Hematopoietic multipotent progenitor cell (in vitro differentiated cells): ENCODE measurements at places on chromosomes 16 and 17. TPM values are rescaled to one million over a fixed set of nuclear protein-coding genes. Genes with fewer than 3 reads are reported as not detected.

DNA sequence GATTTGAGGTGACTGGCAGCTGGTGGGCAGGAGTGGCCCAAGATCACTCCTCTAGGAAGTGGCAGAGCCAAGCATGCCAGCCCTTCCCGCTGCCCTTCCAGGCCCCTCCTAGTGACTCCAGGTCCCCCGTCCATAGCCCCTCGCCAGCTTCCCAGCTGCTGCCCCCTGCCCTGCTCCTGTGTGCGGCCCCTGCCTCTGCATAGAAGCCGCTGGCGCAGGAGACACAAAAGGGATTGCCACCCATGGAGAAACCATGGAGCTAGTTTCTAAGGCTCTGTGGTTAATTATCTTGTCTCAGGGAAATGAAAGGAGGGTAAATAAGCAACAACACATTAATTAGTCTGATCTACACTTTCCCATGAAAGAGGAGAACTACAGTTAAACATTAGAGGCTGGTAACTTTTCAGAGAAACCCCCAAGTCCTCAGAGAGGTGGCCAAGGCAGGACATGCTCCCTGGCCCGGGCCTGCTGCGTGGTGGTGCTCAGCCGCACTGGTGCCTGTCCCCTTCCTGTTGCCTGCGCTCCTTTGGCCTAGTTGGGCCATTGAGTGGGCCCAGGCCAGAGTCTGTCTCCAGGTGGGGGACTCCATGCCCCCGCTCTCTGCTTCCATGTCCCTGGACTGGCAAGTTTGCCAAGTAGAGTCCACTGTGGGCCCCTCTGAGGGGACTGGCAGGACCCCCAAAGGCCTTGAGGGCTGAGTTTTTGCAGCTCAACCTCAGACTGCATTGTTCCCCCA, 65.2 kb downstream of the PRMT7 start:
- no peak for DNase-seq

GRCh38 chr16:61042737-61043136, 993.5 kb downstream of the CDH8 start:
- no peak for DNase-seq

GRCh38 chr17:52517176-52517575, 358.7 kb upstream of the CA10 start:
- no peak for DNase-seq

DNA sequence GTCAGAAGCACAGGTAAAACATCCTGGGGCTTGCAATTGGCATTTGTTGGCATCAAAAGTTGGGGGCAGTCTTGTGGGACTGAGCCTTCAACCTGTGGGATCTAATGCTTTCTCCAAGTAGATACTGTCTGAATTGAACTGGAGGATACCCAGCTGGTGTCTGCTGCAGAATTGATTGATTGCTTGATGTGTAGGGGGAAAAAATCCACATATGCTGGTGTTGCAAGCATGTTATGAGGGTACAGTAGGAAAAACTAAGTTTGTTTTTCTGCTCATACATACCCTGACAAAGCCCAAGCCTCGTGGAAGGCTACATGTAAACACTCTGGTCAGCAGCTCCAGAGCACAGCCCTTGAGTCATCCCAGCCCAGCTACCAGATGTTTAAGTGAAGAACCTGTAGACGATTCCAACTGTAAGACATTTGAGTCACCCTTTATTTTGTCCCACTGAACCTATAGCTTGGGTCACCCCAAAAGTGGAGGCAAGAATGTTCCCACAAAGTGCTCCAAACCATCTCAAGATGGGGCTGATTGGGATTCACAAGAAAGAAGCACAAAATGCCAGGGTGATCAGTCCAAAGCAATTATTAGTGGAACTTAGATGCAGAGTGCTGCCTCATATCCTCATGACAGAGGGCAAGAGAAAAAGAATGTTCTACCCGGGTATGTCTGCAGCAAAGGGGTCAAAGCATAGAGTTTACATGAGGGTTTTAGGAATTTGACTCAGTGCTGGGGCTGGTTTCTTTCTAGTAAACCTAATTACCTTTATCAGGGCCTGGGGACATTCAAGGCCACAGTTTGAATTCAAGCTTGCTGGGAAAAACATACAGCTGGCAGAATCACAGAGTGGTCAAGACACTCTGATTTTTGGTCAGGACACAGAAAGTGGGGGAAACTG, 9.6 kb upstream of the APPBP2 start:
- no peak for DNase-seq

DNA sequence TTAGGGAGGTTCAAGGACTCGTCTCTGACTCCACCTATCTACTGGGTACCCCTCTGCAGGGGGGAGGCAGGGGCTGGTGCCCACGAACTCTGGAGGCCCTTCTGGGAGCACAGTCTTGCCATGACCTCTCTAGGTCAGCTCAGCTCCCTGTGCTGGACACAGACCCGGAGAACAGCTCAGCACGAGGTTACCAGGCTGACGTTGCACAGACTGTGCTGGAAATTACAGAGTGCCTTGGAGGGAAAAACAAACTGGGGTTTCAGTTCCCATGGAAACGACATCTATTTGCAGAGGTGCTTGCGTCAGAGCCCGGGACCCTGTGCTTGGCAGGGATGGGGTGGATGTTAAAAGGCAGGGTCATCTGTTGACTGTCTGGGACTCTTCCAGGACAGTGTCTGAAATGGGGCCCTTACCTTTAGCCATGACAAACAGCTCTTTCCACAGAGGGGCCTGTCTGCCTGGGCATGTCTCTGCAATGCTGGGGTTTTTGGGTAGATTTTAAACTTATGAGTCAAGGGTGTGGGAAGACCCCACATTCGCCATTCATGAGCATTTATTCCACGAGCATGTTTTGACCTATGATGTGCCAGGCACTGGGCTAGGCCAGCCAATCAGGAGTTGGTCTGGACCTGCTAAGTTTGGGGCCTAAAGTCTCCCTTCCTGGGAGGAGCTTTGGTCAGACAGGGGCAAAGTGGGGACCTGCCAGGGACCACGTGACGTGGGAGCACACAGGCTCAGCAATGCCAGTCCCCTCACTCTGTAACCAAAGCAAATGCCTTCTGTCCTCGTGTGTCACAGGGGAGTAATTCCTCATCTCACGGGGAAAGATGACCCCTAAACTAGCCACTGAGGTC, 22.5 kb downstream of the CCR7 start:
- DNase-seq: no peak

DNA sequence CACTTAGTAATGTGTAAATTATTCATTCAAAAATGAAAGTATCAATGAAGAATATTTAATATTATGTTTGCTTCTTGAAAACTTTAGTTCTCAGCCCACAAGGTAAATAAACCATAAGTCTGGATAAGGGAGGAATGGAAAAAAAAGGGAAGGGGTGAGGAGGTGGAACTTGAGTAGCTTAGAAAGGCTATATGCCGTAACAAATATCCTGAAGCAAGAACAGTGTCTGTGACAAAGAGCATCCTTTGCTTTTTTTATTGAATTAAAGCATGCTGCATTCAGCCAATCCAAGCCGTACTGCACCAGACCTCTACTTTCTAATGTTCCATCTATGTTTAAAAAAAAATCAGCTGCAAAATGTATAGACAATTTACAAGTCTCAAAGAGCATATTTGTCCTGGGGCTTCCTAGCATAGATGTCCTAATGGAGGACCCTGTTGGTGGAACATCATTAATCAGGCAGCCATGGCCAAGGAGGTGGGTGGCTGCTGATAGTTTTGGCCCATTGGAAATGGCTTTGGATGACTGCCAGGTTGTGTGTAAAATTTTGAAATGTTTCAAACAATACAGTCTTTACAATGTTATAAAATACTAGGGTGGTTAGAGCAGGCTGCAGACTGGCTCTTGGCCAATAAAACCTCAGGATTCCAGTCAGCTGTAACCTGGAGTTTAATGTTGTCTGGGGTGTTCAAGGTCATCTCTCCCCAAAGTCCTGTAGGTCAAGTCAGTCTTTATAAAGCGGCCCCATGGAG, 895.8 kb upstream of the SOX9 start:
- DNase-seq: no peak

The KRT9 gene
- not detected for total RNA-seq

GRCh38 chr17:5418858-5419355, 555 bp downstream of the NUP88 start:
- DNase-seq: peak; percentile 68

DNA sequence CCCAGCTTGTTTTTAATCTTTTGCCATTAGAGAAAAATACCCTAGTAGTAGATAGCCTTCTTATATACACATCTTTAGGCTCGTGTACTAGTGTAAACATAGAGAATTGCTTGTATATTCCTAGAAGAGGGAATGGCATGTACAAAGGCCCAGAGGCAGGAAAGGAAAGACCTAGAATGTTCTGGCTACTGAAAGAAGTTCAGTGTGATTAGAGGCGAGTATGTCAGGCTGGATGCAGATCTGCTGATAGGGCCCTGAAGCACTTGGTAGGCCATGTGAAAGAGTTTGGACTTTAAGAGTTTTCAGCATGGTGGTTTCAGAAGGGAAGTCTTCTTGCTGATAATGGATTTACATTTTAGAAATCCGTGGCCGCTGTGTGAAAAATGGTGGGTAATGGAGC, 17.4 kb downstream of the CTCF start:
- no peak for DNase-seq

The LLGL2 gene
- 42.5 TPM for total RNA-seq

DNA sequence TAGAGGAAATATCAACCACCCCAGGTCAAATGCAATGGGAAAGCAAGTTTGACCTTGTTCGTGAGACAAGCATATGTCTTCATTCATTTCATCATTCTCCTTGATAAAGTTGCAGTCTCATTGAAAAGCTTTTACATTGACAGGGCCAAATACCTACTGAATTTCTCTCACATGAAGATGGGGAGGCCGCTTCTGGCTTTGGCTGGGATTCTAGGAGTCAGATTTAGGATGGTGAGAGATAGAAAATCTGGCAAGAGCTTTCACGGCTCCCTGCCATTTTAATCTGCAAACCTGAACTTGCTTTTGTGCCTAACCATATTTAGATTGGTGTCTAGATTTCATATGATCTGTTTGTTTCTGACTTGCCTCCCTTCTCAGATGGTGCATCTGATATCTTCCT, 88.0 kb downstream of the TMEM100 start:
- no peak for DNase-seq

GRCh38 chr16:2790631-2791030, 3.3 kb upstream of the PRSS33 start:
- no peak for DNase-seq

- DNase-seq: no peak
These were observed 8.9 kb downstream of the GEMIN4 start for GRCh38 chr17:743139-743538.

DNA sequence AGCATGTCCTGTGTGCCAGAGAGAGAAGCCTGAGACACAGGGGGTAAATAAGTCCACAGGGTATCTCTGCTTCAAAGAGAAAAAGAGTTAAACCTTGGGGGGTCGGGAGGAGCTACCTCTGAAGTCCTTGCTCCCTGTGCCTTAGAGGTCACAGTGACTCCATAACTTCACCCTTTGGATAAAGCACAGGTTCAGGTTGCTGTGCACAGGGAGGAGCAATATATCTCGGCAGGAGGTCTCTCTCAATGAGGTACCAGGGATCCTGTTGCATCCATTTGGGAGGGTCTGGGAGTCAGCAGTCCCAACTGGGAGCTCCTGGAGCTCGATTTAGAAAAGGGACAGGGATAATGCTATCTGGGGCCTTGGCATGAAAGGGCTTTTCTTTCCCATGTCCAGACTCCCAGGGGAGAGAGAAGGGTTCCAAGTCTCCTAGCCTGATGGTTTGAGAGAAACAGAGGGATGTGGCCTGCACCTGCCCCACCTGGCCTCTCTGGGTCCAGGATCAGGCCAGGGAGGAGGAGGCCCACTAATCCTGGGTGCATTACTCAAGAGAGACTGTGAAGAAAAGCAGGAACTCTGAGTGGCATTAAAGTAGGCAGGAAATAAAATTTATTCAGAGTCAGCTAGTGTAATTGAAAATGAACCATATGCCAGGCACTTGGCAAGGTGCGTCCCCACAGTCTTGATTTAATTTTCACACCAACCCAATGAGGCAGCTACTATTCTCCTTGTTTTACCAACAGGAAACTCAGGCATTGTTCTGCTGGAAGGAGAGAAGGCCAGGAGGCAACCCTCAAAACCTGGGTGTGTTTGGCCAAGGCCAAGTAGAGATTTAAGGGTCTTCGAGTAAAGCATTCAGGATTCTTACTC, 40.7 kb downstream of the CUEDC1 start:
- DNase-seq: no peak

DNA sequence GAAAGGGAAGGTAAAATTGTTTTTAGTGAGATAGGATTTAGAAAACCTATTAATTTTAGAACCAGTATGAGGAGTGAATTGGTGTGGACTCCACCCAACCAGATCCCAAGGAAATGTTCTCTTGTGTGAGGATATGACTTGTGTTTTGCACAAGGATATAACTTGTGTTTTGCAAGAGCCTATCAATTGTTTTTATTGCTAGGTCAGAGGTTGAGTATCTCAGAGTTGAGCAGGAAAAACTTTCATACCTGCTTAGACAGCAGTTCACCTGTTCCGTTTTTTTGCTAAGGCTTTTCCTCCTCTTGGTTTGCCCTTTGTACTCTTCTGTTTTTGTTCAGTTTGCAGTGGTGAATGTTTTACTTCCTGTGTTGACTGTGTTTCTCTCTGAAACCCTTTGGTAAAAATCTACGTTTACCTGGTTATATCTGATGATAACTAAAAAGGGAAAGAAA, 5.1 kb downstream of the NBR1 start:
- DNase-seq: no peak

DNA sequence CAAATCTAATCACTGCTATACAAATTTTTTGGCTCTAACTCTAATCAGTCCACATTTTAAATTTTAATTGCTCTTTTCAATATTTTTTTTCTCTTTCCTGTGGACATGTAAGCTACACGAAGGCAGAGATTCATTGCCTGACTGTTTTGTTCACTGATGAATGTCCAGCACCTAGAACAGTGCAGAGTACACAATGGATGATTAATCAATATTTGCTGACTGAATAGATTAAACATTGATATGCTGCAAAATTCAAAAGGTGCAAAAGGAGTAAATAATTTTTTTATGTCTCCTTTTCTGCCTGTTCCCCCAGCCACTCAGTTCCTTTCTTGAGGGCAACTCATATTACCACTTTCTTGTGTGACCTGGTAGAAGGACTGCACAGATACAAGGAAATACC, 32.8 kb downstream of the SCNN1B start:
- no peak for DNase-seq

DNA sequence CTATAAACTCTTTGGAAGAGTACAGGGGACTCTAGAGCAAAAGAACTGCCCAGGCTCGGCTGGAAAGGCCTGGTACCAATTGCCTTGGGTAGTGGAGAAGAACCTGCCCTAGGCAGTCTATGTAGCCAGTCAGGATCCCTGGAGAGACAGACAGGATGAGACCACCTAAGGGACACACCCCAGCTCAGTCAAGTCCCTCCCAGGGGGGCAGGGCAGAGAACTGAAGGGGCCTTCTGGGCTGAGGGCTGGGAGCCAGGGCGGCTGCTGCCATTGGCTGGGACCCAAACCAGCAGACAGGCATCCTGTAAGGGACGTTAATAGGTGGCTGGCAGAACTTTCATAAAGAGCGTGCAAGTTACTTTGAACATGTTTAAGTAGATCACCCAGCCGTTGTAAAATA, 12.8 kb upstream of the SLC38A8 start:
- DNase-seq: no peak

- DNase-seq: no peak
These were observed 4.9 kb downstream of the NACA2 start for GRCh38 chr17:61586031-61586566.

- no peak for DNase-seq
These were observed 11.3 kb downstream of the RBL2 start for GRCh38 chr16:53445534-53445933.
